ENCODE measurements at places on chromosomes 2 and 18.

DNA sequence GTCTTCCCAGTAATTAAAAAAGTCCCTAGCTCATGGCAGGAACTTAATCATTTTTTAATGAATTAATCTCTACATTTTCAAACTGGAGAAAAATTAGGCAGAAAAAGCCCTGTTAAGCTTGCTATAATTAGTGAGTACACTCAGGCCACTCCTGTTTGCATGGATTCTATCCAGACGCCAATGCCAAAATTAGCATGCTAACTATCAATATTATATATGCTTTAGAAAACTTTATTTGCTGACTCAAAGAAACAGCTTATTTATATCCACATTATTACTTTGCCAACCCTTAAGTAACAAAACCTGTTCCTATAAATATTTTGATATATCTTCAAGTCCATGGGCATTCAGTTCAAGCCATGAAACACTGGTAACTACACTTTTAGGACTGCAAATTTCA lies 90.9 kb downstream of the SMC6 start:
- DNase-seq = no peak

DNA sequence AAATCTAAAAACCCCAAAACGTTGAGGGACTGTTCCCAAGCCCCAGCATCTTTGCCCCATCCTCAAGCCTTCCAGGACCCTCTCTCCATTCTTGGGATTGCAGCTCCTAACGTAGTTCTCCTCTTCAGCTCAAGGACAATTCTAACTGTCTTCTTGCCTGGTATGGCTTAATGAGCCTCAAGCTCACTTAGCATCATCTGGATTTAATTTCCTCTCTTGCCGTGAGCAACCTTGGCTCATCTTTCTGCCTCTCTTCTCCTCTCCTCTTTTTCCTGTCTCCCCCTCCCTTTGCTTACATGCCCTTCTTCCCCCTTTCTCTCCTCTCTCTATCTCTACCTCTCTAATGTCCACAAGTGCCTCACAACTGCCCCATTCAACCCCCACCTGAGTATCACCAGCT lies 44.2 kb downstream of the TACR1 start:
- no peak for DNase-seq

GRCh38 chr2:154133823-154134222 lies 262.1 kb downstream of the GALNT13 start:
- DNase-seq = no peak

DNA sequence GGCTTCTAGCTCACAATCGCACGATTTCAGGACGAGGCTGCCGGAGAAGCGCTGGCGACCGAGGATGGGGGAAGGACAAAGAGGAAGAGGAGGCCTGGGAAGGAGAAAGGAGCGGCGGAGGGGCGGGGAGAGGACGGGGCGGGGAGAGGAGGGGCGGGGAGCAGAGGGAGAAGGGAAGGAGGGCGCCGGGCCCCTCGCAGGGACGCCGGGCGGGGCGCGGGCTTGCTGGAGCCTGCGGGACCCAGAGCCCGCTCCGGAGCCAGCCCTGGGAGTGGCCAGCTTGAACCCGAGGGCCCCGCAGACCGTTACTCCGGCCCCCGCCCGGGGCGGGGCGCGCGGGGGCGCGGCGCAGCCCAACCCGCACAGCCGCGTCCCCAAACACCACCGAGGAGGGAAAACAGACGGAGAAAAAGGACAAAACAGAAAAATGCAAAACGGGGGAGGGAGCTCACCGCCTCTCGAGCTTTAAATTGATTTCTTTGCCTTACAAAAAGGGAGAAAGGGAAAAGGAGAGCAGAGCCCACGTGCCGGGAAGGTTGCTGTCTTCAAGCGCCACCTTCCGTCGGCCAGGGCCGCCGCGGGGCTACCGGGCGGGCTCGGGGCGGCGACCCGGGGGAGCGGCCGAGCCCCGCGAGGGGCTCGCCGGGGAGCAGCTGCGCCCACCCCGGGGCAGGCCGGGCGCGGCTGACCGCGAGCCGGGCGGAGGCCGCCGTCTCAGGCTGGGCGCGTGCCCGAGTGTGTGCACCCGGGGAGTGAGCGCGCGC lies 781 bp upstream of the SOX11 start:
- no peak for DNase-seq

- DNase-seq = no peak
Measured at GRCh38 chr2:238901461-238902057, 53.7 kb downstream of the TWIST2 start.

GRCh38 chr18:72986103-72986502 lies 118.3 kb upstream of the NETO1 start:
- no peak for DNase-seq

All from activated T-cell treated with anti-CD3 and anti-CD28 coated beads, Interleukin-2, amount 50 U/mL, for 24 hours (primary cell).